ENCODE measurements at places on chromosomes 7 and 10. TPM values are rescaled to one million over a fixed set of nuclear protein-coding genes. Genes with fewer than 3 reads are reported as not detected.
A peak's percentile ranks its signal among the peaks of the same experiment; 100 is the strongest.

Gene WNT16
- not detected for polyA plus RNA-seq

Gene HOXA9
- 102 TPM for polyA plus RNA-seq

Gene SYT15
- 12.1 TPM for polyA plus RNA-seq

Gene LRRD1
- 0.31 TPM for polyA plus RNA-seq

Gene PAPSS2
- 33.5 TPM for polyA plus RNA-seq

Gene TCF7L2
- polyA plus RNA-seq, result 49.2 TPM

GRCh38 chr7:121985476-121986030 lies 112.6 kb downstream of the PTPRZ1 start:
- no peak for DNase-seq

DNA sequence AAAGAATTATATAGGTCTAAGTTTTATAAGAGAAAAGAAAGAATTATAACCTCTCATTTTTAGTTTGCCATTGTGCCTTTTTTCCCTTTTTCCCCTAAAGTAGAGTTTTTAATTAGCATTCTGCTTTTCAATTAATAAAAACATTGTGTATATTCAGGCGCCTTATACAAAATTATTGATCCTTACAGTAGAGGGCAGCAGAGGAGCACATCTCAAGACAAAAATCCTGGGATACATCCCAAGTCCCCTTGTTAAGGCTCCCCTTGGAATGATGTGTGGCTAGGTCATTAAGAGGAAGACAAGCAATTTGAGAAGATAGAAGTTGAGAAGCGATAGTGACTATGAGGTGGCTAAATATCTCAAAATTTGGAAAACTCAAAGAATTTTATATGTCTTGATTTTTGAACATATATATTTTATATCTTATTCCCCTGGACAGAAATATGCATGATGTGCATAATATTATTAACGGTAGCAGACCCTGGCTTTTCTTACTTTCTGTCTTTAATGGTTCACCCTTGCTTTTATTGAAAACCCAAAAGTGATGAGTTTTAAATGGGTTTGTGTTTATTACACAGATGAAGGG lies 19.1 kb upstream of the TPK1 start:
- peak; percentile 42 for DNase-seq

- no peak for DNase-seq
Observed at GRCh38 chr7:35366167-35367155, 112.6 kb upstream of the TBX20 start.

GRCh38 chr7:137895301-137896221 lies 48.8 kb upstream of the DGKI start:
- DNase-seq, result no peak

- DNase-seq, result no peak
Observed at GRCh38 chr10:122990278-122990677, 10.1 kb downstream of the PSTK start.

DNA sequence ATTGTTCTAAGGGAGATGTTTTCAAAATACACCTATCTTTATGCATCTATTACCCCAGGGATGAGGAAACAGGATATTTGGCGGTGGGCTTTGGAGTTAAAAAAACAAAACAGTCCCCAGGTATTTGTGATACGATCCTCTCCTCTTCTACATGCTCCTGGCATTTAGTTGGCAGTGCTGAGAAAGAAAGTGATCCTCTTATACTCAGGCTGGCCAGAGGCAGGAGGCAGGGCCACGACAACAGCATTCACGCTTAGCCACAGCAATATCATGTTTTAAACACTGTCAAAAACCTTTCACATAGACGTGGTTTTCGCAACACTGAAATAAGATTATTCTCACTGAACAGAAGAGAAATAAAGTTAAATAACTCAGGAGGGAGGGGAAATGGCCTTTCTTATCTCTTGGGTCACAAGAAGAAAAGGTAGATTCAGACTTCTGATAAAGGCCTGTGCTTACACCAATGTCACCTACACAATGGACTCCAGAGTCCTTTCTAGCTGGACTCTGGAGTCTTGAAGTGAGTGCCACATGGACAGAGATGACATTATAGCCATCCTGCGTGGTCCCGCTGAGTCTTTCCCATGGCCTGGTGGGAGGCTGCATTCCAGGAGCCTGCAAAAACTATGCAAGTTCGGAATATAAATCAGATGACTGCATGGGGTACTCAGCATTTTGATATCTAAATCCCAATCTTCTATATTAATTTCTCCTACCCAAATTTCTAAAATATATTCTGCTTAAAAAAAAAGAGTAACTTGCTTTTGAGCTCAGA lies 88.7 kb downstream of the PIP4K2A start:
- no peak for DNase-seq

DNA sequence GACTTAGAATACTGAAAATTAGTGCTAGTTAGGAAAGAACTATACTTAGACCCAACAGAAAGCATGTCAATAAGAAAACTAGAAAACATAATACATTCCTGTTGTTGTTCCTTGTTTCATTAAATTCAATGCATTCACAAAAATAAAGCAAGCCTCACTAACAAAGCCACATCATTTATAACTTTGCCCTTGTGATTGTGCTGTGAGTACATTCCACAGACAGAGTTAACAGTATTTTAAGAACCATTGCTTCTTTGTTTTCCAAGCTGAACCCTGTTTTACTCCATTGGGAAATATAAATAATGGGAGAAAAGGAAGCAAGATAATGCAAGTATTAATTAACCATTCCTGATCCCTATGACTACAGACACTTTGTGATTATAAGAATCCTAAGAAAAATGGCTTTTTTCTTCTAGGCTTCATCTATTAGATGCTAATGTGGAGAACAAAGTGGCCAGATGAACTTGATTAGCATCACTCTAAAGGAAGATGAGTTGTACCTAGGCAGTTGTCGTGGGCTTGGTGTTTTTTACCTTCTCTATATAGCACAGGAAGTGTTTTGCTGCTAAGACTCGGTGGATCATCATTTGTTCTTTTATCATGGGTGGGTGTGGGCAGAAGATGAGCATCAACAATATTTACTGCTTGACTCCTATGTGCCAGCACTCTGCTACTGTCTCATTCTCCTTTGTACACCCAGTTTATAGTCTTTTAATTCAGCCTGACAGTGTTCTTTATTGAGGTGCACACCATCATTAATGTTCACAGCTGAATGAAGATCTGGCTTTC lies 34.2 kb upstream of the ZNRF2 start:
- no peak for DNase-seq

DNA sequence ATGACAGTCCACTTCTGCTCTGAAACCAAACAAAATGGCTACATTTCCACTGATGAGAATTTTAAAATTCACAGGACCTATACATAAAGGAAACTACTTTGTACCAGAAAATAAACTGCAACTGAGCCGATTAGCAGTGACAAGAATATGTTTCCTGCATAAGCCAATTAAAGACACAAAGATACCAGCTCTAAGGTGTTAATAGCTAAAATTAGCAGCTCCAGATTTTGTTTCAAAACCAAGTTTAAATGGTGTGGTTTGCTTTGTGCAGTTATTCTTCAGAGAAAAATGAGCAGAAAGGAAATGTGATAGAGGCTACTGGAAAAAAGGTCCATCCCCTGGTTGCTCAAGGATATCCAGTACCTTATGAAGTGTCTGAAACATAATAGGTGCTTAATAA lies 123.2 kb downstream of the ANK3 start:
- DNase-seq, result no peak

GRCh38 chr7:119351320-119351719 lies 921.7 kb upstream of the KCND2 start:
- no peak for DNase-seq

- DNase-seq, result no peak
Observed at GRCh38 chr10:130882906-130883305, 428.6 kb downstream of the TCERG1L start.

DNA sequence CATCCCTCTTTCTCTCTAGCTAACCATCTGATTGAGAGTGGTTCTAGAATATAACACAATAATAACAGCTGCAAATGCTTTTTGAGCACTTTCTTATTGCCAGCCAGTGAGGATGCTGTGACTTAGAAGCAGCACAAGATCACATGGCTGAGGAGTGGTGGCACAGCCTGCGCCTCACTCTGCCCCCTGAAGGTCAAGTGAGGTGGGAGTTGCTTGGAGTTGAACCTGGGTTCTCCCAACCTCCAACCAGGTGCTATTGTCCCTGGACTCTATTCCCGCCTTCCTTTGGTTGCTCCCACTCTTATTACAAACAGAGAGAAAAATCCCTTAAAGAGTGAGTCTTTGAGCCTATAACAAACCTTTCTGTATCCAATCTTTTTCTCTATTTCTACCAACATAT lies 280.3 kb upstream of the PODXL start:
- DNase-seq, result no peak

Data from renal pelvis (tissue), 12 donors.